ENCODE measurements at places on chromosomes 1 and 21.

- DNase-seq = no peak
Observed at GRCh38 chr1:238324211-238324864, 433.6 kb upstream of the ZP4 start.

DNA sequence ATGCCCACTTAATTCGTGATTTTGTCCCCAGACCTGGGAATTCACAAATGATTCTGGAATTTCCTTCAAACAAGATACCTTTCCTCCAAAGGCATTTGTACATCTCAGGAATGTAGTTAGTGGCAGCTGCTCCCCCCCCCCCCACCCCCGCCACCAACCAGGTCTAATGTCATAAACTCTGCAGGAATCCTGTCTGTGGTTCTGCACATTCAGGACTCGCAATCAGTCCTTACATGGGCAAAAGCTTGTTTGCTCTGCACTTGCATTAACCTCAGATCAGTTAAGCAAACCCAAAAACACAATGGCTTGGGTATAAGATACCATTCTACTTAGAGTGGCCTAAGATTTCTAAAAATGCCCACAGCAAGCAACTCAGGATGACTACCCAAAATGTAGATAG, 143.8 kb downstream of the TGFB2 start:
- no peak for DNase-seq

- DNase-seq = no peak
Observed at GRCh38 chr1:196152975-196153374, 455.3 kb downstream of the KCNT2 start.

GRCh38 chr1:78604643-78605042, 15.6 kb upstream of the IFI44L start:
- DNase-seq = no peak

DNA sequence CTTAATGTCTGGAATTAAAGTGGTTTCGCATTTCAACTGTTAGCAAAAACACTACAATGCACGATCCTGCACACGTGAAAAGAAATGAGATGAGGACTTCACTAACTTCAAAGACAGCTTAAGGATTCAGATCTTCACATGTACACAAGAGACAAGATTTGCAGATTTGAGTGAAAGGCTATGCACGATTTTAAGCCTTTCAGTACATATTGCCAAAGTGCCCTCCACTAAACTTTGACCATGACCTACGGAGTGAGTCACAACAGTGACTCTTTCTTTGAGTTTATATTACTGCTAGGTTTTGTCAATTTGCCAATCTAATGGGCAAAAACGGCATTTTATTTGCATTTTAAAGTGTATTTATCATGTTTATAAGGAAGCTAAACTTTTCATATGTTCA, 41.2 kb upstream of the CR1L start:
- DNase-seq = no peak

DNA sequence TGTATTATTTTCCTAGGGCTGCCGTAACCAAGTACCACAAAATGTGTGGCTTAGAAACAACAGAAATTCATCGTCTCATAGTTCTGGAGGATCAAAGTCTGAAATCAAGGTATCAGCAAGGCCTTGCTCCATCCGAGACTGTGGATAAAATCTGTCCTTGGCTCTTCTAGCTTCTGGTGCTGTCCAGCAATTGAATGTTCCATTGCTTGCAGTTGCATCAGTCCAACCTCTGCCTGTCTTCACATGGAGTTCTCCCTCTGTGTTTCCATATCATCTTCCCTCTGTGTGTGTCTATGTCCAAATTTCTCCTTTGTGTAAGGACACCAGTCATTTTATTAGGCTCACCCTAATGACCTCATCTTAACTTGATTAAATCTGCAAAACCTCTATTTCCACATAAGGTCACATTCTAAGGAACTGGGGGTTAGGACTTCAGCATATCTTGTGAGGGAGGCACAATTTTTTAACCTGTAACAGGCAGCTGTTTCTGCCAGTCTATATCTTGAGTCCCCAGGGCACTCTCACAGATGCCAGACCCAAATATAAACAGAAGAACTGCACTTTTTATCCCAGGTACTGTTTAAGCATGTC, 84.2 kb downstream of the ERG start:
- DNase-seq = no peak

DNA sequence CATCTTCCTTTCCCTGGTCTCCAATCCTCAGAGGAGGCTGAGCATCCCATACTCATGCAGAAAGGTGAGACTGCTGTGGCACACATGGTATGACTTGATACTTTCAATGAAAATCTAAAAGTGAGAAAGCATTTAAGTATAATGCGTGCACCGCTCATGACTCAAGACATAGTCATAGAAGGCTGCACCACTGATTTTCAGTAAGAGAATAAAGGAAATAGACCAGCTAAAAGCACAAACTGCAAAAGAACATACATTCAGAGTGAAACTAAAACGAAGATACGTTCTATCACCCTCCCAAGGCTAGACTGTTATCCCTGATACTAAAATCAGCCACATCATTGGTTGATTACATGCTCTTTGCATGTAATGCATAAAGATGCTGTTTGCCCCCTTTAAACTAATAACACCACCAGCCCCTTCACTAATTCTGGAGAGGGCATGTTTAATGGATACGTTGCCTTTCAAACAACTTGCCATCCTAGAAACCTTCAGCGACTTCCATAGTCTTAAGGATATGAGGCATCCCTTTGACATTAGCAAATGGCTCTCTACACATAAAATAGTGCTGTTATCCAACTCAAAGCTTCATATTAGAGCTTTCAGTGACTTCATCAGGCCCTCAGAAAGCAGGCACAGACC, 2.1 kb downstream of the PLD5 start:
- no peak for DNase-seq

GRCh38 chr1:153346077-153346723, 2.4 kb downstream of the PGLYRP4 start:
- no peak for DNase-seq

GRCh38 chr1:204192046-204192445, 4.2 kb downstream of the KISS1 start:
- no peak for DNase-seq

GRCh38 chr1:162366671-162367070, 10.0 kb downstream of the SPATA46 start:
- no peak for DNase-seq

- DNase-seq = no peak
Observed at GRCh38 chr1:237013608-237014007, 9.4 kb upstream of the MT1HL1 start.

GRCh38 chr1:115165776-115166175, 76.5 kb upstream of the TSPAN2 start:
- no peak for DNase-seq

DNA sequence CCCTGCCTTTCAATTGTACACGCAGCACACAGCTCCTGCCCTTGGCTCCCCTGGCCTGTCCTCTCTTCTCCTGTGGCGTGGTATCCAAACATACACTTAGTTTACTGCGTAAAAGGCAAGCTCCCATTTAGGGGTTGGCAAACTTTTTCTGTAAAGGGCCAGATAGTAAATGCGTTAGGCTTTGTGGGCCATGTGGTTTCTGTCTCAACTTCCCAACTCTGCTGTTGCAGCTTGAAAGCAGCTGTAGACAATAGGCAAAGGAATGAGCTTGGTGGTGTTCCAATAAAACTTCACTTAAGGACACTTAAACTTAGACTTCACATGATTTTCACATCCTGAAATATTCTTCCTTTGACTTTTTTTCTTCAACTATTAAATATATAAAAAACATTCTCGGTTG, 63.3 kb downstream of the RHOU start:
- DNase-seq = no peak

GRCh38 chr1:217138799-217139466, 415.7 kb upstream of the ESRRG start:
- DNase-seq = no peak

GRCh38 chr1:153775458-153776327, 486 bp downstream of the SLC27A3 start:
- no peak for DNase-seq

DNA sequence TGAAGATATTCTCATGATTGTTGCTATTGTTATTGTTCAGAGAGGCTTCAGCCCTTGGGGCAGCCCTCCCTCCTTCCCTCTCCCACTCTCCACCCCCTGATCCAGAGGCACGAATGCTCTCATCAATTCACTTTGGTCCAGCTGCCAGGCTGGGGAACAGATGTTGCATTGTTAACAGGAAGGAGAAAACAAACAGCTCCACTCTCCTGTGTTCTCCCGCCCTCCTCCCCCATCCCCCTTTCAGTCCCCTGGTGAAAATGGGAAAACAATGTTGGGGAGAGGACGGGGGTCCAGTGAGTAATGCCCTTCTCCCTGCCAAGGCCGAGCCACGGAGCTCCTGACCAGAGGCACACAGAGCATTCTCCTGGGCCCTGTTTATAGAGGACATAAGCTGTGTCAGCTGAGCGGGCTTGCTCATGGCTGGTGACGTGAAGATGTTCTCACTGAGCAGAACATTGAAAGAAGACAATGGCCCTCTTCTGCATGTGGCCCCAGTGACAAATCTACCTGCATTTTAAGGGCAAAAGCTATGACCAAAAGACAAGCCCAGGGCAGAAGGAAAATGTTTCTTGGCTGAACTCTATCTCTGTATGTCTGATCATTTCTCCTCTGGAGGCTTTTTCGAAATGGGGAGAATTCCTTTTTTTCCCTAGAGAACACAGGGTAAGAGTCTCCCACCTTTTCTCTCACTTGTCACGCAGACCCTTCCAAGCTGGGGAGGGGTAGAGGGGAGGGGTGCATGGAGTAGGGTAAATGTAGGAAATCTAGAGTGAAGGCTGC, 111.7 kb downstream of the GLUL start:
- no peak for DNase-seq

DNA sequence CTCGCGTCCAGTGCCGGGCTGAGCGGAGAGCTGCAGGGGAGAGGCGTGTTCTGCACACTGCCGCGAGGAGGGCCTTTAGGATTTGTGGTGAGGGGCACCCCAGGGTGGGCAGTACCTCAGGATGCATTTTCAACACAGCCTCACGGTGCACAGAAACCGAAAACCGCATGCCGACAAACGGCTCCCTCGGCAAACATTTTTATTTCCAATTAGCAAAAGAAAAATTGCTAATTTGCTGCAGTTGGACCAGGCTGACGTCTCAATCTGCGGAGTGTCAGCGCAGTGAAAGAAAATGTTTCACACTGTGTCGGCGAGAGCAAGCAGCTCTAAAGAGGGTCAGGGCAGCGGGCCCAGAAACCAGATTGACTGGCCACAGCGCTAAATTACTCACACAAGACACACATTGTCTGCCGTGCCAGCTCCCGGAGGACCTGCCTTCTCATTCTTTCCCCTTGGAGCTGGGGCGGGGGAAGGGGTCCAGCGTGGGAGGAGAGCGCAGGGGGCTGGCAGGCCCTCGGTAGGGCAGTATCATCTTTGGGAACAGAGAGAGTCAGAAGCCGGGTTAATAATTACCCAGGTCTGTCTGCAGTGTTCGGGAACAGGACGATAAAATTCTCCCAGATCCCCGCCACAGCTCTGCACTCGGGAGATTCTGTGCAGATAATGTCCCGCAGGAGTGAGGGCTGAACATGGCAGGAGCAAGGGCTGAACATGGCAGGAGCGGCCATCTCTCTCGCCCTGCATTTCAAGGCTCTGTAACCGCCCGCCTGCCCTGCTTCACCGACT, 150.2 kb downstream of the PRDM16 start:
- no peak for DNase-seq

DNA sequence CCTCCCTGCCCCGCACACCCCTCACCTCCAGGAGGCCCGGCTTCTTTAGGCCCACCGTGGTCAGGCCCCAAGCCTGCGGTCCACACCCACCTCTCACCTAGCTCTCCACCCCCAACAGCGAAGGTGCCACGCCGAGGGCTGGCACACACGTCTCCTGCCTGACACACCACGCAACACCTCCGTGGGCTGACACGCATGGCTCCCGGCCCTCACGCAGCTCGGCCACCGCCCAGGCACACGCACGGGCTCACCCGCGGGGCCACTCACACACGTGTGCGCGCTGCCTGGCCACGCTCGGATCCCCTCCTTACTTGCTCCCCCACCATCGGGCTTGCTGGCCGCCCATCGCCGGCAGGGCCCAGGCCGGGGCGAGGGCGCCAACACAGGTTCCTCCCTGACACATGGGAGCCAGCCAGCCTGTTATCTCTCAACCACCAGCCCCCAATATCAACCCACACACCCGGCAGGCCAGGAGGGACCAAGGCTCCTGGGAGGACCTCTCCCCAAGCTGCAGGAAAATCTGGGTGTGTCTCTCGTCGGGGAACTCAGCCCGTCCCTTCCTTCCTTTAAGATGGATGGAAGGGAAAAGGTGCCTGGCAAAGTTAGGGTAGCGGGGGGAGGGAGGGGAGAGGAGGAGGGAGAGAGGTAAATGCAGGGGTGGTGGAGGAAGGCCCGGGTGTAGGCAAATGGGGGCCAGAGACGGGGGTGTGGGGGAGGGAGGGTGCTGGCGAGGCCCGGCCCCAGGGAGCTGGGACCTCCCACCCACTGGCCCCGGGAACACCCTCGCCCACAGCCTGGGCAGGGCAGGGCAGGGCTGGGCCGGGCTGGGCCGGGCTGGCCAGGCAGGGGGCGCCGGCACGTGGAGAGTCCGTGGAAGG, 546 bp downstream of the ELOVL1 start:
- no peak for DNase-seq

- no peak for DNase-seq
Observed at GRCh38 chr1:160748878-160749269, 9.8 kb downstream of the SLAMF7 start.

- no peak for DNase-seq
Observed at GRCh38 chr1:229138058-229138457, 132.9 kb upstream of the RAB4A start.

- DNase-seq = no peak
Observed at GRCh38 chr1:60044881-60045280, 28.7 kb downstream of the C1orf87 start.

- no peak for DNase-seq
Observed at GRCh38 chr1:193799371-193799770, 613.0 kb upstream of the B3GALT2 start.

DNA sequence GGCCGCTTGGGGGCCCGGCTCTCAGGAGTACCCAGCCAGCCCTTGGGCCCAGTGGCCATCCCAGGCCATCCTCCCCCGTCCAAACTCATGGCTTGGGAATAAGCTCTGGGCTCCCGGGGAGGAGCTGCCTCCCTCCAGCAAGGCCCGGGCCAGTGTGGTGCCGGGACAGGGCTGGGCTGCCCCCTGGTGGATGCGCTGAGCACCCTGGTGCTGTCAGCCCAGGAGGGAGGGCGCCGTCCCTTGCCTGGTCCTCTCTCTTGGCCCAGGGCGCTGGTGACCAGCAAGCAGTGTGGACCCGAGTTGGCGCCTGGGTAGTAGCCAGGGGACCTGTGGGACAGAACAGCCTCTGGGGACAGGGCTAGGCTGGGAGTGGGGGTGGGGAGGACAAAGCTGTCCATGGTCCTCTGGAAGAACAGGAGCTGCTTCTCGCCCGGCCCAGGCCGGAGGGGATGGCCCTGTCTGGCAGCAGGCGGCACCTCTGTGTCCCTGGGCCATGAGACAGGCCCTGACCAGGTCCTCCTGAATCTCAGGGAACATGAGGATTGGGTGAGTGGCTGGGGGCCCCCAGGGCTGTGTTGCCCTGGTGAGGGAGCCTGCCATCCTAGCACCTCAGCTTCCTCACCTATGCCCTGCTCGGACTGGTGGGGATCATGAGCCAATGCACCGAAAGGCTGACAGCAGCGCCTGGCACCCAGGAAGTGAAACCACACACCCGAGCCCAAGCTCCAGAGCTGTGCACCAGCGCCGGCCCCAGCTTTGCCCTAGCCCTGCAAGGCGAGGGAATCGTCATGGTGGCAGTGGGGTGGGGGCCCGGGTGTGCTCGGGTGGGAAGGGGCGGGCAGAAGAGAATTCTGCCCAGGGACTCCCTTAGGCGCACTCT, 9.4 kb downstream of the MORN1 start:
- peak; percentile 34 for DNase-seq

GRCh38 chr1:43233631-43234030, 36.2 kb upstream of the TMEM125 start:
- DNase-seq = no peak

Measured in KG1 (cell line).